ENCODE measurements at places on chromosomes 7 and 10.

GRCh38 chr7:107563081-107563774, 492 bp downstream of the COG5 start:
- DNase-seq: no peak

DNA sequence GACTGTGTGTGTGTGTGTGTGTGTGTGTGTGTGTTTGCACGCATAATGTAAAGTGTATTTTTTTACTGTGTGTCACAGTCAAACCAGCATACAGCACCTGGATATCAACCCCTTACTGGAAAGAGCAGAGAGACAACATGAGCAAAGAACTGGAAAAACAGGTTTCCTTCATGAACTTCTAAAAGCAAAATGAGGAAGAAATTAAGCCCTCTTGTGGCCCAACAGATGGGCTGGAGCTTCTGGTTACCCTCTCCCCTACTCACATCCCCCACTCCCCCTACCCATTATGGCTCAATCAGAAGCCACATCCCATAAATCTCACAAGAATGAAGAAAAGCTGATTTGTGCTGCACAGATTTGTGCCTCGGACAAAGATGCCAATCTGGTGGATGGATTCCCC, 36.2 kb downstream of the PDE1C start:
- DNase-seq: no peak

GRCh38 chr7:88280801-88281200, 25.9 kb downstream of the STEAP4 start:
- no peak for DNase-seq

DNA sequence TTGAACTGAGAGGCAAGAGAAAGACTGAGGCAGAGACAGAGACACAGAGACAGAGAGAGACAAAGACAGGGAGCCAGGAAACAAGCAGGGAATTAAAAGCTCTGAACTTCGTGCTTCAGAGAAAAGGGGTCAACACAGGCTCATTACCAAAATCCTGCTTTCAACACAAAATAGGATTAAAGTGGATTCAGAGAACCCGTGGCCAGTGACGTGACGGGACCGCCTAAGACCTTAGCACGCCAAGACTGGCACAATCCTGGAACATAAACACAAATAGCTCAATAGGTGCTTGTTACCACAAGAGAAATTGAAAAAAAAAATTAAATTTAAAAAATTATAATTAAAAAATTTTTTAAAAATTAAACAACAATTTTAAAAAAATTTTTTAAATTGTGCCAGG, 21.5 kb downstream of the ASB13 start:
- DNase-seq: no peak

DNA sequence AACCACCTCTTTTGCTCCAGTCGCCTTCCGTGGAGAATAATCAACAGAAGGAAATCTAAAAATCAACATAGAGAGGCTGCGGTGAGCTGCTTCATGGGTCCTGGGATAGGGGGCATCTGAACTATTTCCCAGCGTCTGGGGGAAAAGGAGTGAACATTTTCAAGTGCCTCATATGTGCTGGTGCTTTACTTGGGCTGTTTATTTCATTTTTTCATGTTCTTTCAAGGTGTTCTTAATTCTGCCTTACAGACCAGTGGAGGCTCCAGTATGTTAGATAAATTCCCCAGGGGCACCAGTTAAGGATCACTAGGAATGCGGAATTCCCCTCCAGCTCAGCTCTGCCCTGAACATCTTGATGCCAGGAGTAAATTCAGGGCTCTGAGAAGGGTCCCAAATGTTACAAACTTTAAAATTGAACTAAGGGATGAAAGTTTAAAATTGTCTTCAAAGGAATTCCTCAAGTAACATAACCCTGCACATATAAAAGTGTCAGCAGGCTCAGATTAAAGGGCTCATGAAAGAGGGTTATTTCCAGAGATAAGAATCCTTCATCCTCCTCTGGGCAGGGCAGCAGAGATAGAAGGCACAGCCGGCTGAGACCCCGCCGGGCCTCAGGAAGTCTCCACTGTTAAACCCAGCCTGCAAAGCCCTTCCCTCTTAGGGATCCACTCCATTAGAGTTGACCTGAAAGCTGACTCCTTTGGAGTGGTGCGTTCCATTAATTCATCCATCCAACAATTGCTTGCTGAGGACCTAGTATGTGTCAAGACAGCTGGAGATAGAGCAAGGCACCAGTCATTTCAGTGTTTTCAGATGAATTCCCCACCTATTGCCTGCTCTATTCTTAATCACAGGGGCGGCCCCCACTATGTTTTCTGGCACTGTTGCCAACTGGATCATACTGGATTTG, 345.8 kb downstream of the KCNMA1 start:
- no peak for DNase-seq

GRCh38 chr10:3324612-3325038, 152.0 kb upstream of the PITRM1 start:
- no peak for DNase-seq

GRCh38 chr7:119925581-119926289, 347.2 kb upstream of the KCND2 start:
- no peak for DNase-seq

DNA sequence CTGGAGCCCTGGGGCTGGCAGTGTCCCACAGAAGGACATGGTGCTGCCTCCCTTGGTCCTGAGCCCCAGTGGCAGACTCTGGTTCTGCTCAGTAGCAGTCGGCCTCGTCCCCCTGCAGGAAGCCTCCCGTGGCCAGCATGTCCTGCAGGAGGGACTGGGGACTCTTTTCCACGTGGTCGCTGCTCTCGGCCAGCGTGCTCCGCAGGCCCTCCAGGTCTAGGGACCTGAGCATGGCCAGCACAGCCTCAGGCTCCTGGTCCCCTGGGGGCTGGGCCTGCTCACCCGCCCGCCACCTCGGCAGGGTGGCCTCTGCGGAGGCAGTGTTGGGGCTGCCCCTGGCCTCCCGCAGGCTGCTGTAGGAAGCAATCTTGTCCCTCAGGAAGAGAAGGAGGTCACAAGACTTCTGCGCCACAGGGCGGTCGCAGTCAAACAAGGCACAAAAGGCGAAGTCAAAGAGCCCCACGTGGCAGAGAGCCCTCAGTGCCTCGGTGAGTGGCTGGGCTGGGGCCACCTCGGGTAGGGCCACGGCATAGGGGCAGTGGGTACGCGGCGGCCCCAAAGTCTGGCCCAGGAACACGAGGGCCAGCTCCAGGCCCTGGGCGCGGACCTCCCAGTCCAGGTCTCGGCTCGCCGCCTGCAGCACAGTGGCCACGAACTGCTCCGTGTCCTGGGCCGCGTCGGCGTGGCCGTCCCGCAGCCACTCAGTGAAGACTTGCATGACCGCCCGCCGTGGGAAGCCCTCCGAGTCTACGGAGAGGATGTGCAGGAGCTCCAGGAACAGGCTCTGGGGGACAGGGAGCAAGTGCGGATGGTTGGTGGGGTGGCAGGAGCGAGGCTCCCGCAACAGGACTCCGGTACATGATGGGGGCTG, 17.1 kb downstream of the BRAT1 start:
- DNase-seq: no peak

DNA sequence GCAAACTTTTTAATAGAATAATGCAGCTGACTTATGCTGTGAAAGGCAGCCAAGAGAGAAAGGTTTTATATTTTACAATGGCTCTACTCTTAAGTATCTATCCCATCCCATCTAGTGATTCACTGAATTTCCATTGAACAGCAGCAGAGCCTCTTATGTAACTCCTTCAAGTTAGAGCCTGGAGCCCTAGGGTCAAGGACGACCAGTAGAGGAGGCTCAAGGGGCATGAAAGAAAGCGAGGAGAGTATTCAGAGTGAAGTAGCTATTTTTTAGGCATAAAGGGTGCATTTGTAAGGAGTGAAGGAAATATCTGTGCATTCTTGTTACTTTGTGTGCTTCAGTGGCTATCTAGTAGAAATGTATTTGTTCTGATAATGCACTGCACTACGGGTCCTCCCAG, 180.2 kb upstream of the TPK1 start:
- no peak for DNase-seq

DNA sequence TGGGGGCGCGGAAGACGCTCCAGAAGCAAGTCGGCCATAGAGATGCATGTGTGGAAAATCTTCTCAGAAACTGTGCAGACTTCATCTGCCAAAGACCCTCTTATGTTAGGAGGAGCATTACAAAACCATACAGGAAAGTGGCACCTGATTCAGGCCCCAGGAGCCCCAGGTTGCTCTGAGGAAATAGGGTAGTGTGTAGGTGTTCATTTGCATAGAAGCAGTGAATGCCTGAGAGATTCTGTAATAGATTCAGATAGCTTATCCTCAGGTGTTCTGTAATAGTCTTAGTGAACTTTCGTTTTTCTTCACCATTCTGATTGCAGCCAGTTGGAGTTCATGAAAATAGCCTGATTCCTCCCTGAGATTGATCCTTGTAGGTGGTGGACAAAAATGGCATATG, 106.4 kb upstream of the GJD4 start:
- DNase-seq: no peak

DNA sequence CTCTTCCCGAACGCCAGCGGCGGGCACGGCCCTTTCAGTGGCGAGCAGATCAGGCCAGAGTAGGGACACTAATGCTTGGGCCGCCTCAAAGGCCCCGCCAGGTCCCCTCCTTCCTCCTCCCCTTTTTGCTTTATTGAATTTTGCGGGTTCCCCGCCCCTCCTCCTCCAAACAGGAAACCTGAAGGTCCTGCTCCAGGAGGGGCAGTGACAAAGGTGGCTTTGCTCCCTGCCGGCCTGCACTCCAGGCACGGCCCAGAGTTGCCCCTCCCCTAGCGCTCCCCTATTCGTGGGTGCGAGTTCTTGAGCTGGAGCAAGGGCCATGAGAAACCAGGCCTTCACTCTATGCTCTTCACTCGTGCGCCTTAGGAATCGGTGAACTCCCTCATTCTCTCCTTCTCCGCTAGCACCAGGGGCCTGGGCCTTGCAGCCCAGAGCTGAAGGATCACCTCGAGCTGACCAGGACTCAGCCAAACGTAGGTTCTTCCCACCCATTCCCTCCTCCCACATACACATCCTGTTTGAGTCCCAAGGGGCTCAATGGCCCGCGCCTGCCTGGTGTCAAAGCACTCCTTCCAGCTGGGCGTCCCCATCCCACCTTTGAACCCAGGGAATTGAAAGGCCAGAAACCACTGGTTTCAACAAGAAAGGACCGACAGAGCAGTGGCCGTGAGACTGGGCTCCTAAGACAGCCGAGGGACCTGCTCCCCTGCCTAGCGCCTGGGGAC, 619 bp upstream of the HOXA6 start:
- DNase-seq: no peak

DNA sequence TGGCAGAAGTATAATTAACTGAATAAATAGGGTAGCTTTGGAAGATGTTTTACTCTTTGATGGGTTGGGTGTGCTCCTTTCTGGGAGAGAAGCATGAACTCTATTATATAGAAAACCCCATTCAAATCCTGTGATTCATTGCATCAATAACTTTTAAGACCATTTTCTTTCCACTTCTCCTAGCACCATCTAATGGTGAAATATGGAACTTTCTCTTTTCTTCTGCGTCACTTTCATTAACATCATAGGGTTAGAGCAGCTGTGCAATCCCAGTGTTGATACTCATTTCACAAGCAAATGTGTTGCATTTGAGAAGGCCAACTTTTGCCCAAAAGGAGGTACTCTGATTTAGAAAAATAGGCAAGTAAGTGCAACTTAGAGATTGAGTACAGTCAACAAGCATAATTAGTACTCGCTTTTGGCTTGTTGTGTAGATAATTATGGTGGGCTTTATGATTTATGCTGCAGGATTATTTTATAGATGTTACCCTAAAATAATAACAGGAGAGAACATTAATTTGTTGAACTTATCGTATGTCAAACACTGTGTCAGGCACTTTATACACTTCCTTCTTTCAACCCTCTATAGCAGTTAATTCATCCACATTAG, 92.9 kb downstream of the CPED1 start:
- no peak for DNase-seq

GRCh38 chr10:49072166-49072885, 43.0 kb downstream of the VSTM4 start:
- DNase-seq: no peak

- no peak for DNase-seq
These were observed 201.9 kb upstream of the KAT6B start for GRCh38 chr10:74624501-74624900.

DNA sequence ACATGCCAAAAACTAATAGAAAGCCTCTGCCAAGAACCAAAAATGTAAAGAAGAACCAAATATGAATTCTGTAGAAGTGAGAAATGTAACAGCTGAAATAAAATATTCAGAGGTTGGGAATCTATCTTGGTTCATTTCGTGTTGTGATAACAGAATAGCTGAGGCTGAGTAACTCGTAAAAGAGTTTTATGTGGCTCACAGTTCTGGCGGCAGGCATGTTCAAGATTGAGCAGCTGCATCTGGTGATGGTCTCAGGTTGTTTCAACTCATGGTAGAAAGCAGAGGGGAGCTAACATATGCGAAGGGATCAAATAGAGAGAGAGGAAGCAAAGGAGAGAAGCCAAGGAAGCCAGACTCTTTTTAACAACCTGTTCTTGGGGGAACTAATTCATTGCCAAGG, 717.2 kb downstream of the TNS3 start:
- no peak for DNase-seq

GRCh38 chr10:127040756-127041155, 135.5 kb downstream of the DOCK1 start:
- DNase-seq: no peak

GRCh38 chr7:69596723-69597277, 1.5 kb upstream of the AUTS2 start:
- no peak for DNase-seq

- no peak for DNase-seq
These were observed 36.1 kb downstream of the AGMO start for GRCh38 chr7:15525652-15526263.

GRCh38 chr7:99928994-99929729, at the start of gene GJC3:
Gene GJC3 (minus strand): TSS chr7:99929620. CDS start chr7:99929620, 0 bp downstream.
- no peak for DNase-seq

GRCh38 chr10:112886463-112886862, 63.6 kb upstream of the TCF7L2 start:
- no peak for DNase-seq

DNA sequence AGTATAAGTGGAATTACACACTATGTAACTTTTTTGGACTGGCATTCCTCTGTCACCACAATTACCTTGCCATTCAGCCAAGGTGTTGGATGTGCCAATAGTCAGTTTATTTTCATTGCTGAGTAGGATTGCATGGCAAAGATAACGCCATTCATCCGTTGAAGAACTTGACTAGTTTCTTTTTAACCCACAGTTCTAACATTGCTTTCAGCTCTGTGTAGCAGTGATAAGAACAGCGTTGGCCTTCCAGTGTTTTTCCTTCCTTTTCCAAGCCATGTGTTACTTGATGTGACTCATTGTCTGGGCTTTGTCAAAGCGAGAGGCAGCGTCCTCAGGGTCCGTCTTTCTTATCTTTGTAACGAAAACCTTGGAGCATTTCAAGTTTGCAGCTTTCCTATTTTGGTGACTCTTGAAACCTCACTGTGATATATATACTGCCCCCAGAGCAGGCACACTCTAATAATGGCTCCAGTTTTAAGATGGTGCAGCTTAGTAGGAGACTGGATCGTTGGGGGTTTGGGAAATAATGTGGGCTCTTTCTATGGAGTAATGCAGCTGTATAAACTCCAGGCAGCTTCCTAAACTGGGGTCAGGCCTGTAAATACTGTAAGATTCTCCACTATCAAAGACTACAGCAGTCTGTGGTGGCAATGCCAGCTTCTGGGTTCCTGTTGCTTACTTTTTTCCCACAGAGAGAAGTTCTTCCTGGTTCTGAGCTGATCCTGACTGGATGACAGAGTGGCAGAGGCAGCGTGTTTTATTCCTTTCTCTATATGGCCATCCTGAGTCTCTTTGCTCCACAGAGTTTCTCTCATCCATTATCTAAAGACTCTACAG, 41.7 kb downstream of the AKR1E2 start:
- no peak for DNase-seq

GRCh38 chr10:66521506-66521905, 404.3 kb upstream of the LRRTM3 start:
- DNase-seq: no peak

GRCh38 chr7:116515584-116515983, 9.3 kb upstream of the CAV1 start:
- no peak for DNase-seq
